ENCODE measurements at places on chromosomes 7 and 10.

DNA sequence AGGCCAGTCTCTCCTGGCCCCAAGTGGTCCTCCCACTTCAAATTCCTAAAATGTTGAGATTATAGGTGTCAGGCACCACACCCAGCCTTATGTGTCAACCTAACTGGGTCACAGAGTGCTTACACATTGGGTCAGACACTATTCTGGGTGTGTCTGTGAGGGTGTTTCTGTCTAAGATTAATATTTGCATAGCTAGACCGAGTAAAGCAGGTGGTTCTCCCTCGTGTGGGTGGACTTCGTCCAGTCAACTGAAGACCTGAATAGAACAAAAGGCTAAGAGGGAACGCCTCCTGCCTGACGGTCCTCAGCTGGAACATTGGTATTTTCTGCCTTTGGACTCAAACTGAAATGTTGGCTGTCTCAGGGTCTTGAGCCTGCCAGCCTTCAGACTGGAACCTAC is 11.5 kb downstream of the PPIF start:
- DNase-seq: no peak

DNA sequence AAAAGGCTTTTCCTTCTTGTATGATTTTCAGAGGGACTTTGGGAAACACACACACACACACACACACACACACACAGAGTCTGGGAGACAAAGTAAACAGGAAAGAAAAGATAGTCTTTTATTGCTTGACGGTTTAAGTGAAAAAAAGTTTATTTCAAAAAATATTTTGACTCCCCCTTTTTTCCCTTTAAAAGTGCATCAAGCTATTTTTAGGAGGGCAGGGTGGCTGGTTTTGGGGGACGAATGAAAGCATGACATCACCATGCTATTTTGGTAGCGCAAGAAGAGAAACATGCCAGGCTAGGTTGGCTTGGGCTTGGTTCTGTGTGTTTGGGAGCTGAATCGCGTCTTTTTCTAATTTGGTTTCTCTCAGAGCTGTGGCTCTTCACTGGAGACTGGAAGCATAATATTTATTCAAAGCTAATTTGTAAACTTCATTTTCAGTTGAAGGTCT is 129.2 kb downstream of the BAMBI start:
- DNase-seq: no peak

GRCh38 chr7:108059526-108059925 is 56.6 kb upstream of the LAMB1 start:
- DNase-seq: no peak

GRCh38 chr10:110175406-110175805 is 32.0 kb upstream of the MXI1 start:
- no peak for DNase-seq

DNA sequence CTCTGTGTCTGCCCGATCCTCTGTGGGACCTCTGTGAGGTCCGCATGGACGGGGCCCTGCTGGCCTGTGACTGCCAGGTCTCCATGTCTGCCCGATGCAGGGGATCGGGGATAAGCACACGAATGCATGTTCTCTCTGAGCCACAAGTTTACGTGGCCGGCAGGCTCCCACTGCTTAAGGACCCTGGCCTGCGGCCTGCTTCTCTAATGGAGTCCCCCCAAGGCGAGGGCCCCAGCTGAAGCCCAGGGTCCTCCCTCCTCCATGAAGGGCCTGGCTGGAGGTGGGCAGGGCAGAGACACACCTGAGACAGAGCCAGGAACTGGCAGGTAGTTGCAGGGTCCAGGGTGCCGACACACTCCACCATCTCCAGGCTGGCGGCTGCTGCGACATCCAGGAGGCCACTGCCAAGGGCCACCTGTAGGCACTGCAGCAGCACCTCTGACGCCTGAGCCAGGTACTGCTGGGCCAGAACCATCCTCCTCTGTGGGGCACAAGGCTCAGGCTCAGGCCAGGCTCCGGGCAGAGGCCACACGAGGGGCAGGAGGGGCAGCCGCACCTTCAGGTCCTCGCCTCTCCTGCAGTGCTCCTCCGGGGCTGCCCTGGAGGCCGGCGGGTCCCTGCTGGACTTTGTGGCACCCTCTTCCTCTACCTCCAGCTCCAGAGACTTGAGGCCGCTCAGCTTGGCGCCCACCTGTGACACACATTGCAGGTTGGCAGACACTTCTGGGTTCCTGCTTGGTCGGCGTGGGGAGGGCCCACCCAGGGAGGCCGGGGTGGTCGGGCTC is 60.9 kb upstream of the NKX6-2 start:
- DNase-seq: peak; percentile 59

GRCh38 chr10:3749600-3749999 is 35.4 kb downstream of the KLF6 start:
- no peak for DNase-seq

DNA sequence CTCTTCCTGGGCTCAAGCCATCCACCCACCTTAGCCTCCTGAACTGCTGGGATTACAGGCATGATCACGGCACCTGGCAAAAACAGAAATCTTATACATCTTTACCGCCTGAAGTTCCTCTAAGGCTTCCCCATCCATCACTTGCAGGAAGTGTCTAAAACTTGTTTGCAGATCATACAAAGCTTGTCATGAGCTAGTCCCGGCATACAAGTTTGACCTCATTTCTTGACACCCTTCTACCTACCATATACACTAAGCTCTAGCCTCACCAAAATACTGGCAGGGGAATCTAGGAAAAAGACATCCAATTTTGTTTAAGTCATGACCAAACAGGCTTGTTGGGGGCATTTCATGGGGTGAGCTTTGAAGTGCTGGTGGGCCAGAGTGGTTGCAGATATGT is 14.5 kb downstream of the DNMBP start:
- DNase-seq: no peak

DNA sequence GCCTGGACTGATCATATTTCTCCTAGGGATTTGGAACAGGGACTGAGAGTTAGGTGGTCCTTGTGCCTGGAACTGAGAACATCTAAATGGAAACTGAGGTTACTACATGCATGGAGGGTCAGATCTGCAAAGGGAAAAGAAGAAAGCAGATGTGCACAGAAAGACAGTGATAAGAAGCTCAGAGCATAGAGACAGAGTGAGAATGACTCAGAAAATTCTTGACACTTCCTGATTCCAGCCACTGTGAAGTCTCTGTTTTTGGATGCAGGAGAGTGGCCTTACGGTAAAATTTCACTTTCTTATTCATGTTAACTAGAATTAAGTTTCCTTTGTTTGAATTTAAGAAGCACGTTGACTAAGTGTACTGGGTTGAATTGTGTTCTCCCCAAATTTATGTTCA is 241.7 kb downstream of the TMEM26 start:
- DNase-seq: no peak

DNA sequence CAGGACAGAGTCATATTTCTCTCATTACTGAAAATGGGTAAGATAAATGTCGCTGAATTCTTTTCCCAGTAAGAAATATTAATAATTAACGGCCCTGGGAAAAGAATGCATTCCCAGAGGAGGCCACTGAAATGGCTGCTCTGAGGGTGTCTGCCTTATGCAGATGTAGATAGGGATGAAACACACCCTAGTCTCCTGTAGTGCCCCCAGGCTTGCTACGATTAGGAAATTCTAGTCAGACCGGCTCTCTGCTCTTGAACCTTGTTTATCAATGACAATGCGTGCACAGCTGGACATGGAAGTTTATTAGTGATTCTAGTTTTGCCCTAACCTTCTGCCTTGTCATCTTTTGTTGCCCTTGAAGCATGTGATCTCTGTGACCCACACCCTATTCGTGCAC is 291.1 kb downstream of the ZNF248 start:
- DNase-seq: no peak

DNA sequence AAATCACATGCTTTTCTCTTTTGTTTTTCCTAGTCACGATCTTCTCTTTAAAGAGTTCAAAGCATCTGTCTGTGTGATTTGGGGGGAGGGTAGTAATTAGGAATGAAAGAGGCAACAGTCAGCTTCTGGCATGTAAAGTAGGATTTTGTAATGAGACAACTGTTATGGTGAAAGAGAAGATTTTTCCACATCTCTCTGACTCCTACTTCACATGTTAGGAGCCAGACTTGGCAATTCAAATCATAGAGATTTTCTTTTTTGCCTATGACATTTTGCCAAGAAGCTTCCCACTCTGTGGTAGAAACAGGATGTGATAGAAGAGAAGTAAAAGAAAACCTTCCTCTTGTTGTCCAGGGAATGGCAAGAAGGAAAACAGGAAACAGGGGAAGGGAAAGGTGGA is 38.3 kb upstream of the KLHL7 start:
- no peak for DNase-seq

DNA sequence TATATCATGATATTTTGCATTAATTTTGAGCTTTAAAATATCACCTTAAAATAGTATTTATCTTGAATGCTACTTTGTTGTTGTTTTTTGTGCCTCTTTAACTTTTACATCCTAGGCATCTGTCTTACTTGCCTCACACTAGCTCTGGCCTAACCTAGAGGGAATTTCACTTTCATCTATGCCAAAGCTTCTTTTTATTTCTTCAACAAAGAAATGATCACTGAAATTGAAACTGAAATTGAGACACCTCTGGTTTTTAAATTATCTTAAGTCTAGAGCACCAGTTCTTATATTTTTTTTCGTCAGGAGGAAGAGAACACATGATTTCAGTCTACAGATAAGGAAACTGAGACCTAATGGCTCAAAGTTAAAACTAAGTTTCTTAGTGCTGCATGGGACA is 3.5 kb upstream of the SCIN start:
- no peak for DNase-seq

DNA sequence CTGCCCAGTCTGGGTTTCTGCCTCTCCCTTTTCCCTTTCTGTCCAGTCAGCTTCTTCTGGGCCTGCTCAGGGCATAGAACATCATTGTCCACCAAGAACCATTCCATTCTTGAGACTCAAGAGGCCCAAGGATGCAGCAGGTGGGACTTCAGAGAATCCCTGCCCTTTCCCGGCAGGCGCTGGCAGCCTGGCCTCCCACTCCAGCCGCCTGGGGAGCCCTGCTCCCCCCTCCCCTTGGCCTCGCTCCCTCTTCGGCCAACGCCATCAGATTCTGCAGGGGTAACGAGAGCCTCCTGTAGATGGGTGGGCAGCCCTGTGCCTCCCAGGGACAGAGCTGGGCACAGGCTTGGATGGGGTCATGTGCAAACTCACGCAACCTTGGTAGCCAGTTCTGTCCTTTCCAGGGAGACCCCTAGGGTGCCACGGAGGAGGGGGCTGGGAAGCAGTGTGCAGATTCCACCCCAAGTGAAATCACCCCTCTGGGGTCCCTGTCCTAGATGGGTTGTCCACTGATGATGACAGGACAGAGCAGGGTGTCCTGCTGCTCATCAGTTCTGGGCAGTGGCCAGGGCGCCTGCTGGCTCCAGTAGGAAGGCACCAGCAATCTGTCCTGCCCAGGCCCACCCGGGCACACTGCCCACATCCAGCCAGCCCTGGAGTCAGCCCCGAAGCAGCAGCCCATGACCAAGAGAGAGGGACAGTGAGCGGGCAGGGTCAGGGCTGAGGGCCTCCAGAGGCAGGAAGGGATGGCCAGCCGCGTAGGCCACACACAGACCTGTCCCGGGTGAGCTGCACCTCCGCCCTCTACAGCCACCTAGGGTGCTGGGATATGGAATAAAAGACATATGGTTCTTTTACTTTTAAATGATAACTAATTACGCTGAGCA is 47.7 kb downstream of the RASGEF1A start:
- DNase-seq: no peak

DNA sequence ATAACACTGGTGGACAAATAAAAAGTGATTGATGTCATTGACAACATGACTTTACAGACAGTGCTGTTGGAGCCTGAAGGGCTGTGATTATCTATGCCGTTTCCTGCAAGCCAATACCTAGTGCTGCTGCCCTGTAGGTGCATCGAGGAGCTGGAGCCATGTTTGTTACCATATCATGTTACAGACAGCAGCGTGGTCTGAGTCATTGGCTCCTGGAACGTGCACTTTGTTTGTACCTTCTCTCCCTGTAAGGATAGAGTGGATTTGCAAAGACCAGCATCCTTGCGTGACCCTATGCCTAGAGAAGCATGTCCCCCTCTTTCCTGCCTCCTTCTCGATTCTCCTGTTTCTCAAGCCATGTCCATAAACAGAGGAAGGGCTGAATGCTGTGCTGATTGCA is 597.2 kb downstream of the TYW1 start:
- DNase-seq: no peak

GRCh38 chr7:100626530-100627237 is 14.3 kb downstream of the MOSPD3 start:
- DNase-seq: peak; percentile 86

DNA sequence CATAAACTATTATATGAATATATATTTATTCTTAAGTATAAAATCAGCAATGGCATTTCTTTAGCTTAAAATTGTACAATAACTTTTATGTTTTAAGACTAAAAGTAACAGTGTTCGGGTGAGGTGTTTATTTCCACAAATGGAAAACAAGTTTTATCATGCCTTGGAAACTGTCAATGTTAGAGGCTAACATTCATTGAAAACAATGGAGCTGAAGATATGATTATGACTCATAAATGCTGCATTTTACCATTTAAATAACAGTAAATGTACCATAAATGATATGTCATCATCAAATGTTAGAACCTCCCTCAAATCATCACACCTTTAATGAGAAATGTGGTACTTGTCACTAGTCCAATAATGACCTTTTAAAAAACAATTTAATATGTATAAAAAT is 897.3 kb downstream of the PCDH15 start:
- DNase-seq: no peak

DNA sequence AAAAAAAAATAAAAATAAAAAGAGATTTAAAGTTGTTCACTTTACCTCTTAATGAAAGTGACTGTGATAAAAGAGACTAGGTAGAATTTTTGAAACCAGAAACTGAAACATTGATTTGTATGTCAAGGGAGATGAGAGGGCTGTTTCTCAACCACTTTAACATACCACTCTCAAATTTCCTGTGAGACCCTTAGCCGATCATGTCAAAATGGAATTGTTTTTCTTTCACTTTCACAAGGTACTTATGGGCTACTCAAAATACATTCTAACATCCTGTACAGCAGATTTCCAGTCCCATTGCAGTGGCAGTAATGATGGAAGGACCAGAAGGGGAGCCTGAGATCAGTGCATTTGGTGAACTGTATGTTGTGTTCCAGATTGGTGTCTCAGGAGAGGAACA is 261.2 kb downstream of the PPP1R3A start:
- DNase-seq: no peak

GRCh38 chr10:21627331-21627730 is 93.3 kb downstream of the MLLT10 start:
- DNase-seq: no peak

All from coronary artery (tissue), 2 donors.